ENCODE measurements at places on chromosomes 7 and 10.

- DNase-seq: no peak
Observed at GRCh38 chr7:102066476-102066875, 220.2 kb upstream of the SH2B2 start.

GRCh38 chr10:24804392-24804791 lies 80.7 kb upstream of the ARHGAP21 start:
- no peak for DNase-seq

GRCh38 chr10:93940881-93941280 lies 47.1 kb downstream of the SLC35G1 start:
- DNase-seq: no peak

DNA sequence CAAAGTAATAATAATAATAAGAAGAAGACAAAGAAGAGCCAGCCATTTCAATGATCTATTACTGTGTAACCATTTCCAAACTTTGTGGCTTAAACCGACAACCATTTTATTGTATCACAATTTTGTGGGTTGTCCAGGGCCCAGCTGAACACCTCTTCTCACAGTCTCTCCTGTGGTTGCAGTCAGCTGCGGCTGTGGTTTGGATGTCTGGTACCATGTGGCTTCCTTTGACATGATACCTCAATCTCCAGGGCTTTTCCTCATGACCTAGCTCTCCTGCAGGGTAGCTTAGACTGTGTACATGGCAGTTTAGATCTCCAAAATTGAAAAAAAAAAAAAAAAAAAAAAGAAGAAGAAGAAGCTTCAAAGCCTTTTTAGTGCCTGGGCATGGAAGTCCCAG lies 72.6 kb upstream of the NFKB2 start:
- DNase-seq: peak; percentile 94

DNA sequence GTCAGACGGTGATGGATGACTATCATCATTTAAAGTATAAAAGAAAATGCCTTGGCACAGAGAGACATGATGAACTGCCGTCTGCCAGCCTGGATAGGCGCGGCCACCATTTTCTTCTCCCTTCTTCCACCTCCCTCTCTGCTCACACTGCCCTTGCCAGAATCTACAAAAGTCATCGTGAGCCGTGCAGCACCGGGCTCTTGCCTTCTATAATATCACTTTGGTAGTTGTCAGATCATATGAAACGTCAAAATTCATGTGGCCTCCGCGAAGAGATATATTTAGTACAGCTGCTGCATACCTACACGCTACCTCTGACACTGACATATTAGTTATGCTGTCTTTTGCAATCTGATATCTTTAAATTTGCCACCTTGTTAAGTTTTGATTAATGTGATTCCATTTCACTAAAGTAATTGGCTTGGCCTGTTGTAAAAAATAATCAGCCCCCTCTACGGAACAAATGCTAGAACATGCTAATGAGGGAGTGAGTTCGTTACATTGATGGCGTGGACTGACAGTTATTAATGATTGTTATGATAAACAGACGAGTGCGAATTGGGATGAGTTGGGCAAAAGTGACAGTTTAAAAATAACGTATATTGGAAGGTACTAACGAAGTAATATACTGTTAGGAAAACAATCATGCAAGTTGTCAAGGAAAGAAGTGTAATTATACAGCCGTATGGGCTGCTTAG lies 214.9 kb downstream of the LRMDA start:
- DNase-seq: no peak

DNA sequence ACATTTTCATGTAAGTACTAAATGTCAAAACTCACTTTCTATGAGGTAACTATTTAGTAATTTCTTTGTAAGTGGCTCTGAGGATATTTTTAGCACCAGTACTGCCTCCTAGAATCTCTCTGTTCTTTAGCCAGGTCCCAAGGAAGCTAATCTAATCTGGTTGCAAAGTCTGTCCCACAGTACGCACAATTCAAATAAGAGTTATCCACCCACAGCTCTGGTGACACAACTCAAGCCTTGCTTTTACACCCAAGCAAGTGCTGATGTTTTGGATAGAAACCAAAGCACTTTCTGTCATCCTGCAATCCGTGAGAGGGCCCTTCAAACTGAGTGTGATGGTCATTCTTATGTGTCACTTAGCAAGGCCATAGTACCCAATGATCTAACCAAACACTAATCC lies 14.5 kb downstream of the GIMAP5 start:
- DNase-seq: no peak

- DNase-seq: no peak
Observed at GRCh38 chr7:157557263-157557662, 220.5 kb downstream of the DNAJB6 start.

- DNase-seq: peak; percentile 40
Observed at GRCh38 chr10:112950714-112951358, 789 bp downstream of the TCF7L2 start.

DNA sequence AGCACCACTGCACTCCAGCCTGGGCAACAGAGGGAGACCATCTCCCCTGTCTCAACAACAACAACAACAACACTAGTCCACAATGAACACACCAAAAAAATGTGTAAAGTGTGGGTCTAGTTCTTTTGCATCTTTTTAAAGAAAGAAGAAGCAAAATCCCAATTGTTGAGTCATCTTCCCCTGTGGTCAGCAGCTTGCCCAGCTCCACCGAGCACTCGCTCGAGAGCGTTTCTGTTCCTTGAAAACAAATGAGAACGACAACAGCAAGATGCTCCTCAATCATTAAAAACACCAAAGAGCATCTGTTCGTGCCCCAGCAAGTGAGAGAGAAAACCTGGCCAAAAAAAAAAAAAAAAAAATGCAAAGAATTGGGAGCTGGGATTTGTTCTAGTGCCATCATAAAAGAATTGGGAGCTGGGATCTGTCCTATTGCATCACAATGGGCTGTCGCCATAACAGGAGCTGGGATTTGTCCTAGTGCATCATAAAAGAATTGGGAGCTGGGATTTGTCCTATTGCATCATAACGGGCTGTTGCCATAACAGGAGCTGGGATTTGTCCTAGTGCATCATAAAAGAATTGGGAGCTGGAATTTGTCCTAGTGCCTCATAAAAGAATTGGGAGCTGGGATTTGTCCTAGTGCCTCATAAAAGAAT lies 118.1 kb downstream of the PTPRN2 start:
- no peak for DNase-seq

GRCh38 chr7:135095450-135095849 lies 52.4 kb upstream of the TMEM140 start:
- DNase-seq: no peak

GRCh38 chr7:6446838-6447580 lies 745 bp downstream of the DAGLB start:
- DNase-seq: peak; percentile 94

GRCh38 chr7:29300026-29300480 lies 105.5 kb downstream of the CHN2 start:
- no peak for DNase-seq

DNA sequence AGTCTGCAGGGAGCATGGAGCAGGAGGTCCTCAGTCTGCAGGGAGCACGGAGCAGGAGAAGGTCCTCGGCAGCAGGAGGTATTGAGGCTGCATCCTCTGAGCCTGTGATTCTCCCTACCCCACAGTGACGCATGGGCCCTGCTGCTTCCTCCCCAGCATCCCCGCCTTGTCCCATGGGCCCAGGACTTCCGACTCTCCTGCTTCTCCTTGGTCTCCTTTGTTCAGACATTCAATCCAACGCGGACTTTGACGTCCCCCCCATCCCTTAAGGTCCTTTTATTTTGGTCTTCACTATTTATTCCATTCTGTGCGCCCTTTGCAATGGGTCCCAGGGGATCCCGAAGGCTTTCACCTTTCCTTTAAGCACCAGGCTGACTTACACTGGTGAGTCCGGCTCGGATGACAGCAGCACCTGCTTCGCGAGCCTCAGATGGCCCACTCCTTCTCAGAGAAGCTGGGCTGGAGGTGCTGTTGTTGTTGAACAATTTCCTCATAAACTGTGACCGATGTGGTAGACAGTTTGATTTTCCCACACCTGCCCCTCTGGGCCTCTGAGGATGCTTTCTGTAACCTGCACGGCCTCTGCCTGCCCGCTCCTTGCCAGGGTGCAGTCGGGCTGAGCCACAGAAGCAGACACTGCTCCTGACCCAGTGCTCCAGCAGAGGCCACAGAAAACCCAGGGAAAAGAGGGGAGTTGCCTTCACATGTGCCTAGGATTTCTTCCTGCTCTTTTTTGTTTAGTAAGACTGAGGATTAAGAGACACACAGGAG lies 407.2 kb upstream of the SHH start:
- DNase-seq: no peak

GRCh38 chr10:5453749-5454489 lies 41.6 kb downstream of the NET1 start:
- no peak for DNase-seq

GRCh38 chr7:24812305-24812945 lies 55.2 kb upstream of the GSDME start:
- peak; percentile 58 for DNase-seq

GRCh38 chr10:24207341-24207740 lies 1.6 kb upstream of the KIAA1217 start:
- DNase-seq: no peak

DNA sequence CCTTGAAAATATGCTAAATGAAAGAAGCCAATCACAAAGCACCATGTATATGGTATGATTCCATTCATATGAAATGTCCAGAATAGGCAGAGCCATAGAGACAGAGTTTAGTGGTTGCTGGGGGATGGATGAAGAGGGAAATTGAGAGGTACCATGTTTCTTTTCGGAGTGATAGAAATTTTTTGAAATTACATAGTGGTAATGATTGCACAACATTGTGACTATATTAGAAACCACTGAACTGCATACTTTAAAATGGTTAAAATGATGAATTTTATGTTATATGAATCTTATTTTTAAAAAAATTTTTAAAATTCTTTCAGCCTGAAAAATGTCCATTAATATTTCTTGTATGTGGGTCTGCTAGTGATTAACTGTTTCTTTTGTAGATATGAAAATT lies 26.1 kb downstream of the DNAJC9 start:
- DNase-seq: no peak

GRCh38 chr10:47020471-47020870 lies 109.2 kb downstream of the PTPN20 start:
- DNase-seq: no peak

- no peak for DNase-seq
Observed at GRCh38 chr7:52107355-52107754, 790.7 kb upstream of the COBL start.

DNA sequence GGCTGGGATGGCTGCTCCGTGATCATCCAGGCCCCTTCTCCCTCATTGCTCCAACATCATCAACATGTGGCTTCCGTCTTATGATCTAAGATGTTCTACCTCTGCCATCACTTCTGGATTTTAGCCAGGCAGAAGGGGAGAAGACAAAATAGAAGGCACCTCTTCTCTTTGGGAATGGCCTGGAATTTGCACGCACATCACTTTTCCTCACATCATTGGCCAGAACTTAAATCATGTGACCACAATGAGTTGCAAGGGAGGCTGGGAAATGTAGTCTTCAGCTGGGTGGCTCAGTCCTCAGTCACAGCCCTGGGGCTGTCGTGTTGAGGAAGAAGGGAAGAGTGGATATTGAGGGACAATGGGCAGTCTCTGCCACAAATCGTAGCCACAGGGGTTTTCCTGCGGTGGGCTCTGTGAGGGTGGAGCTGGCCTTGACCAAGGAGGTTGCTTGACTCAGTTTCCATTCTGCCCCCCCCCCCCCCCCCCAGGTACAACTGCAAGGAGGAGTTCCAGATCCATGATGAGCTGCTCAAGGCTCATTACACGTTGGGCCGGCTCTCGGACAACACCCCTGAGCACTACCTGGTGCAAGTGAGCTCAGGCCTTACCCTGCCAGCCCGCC lies 50.3 kb downstream of the PALD1 start:
- DNase-seq: peak; percentile 56

GRCh38 chr10:46282842-46283574 lies 3.8 kb upstream of the ANTXRL start:
- DNase-seq: peak; percentile 4

DNA sequence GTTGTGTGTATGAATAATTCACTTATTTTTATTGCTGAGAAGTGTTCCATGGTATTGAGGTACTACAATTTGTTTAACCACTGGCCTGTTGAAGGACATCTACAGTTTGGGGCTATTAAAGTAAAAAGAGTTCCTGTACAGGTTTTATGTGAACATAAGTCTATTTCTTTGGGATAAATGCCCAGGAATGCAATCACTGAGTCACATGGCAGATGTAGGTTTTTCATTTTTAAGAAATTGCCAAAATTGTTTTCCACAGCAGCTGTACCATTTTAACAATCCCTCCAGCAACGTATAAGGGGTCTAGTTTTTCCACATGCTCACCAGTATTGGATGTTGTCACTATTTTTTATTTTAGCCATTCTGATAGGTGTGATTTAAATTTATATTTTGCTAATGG lies 243.9 kb downstream of the TNS3 start:
- DNase-seq: peak; percentile 42

DNA sequence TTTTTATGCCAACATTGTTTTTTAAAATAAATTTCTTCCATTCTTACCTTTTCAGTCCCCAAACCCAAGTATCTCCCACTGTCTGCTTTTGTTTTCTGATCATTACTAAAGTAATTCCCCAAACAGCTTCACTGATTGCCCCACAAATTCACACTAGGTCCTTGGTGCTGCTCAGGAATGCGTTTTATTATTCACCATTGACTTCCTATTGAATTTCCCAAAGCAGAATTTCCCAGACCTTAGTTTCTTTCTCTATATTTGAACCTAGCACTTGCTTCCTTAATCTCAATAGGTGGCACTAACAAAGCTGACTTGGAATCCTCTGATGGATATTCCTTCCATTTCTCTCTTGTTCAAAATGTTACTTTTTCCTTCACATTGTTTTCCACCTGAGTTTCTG lies 52.2 kb downstream of the FZD1 start:
- DNase-seq: no peak

DNA sequence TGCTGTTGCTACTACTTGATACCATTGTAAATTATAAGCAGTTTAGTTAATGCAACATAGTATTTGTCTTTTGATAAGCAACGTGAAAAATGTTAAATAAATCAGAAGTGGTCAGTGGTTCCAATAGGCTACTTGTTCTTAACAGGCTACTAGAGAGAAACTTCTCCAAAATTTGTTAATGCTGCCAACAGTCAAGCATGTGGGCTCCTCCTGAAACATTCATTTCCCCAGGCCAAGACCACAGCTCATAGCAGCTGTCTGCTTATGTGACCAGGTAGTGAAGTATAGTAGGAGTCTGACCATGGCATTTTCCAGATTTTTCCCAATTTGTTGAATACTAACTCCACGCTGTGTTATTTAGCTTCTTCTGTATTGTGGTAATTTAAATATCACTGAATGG lies 81.0 kb downstream of the CYP51A1 start:
- no peak for DNase-seq

DNA sequence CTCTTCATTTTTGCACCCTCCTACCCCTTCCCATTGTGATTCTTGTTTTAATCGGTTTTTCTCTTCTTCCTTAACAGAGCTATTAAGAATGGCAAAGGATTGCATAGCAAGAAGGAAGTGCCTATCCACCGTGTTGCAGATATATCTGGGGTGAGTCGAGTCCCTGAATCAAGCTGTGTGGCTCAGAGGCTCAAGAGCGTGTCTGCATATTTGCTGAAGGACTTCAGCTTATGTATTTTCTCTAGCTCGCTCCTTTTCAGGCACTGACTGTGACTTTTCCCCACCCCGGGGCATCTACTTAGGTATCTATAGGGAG lies 126.6 kb downstream of the LRRC4 start:
- DNase-seq: no peak
